Cerebellum (tissue), 4 donors: ENCODE measurements at places on chromosomes 12 and 14.

DNA sequence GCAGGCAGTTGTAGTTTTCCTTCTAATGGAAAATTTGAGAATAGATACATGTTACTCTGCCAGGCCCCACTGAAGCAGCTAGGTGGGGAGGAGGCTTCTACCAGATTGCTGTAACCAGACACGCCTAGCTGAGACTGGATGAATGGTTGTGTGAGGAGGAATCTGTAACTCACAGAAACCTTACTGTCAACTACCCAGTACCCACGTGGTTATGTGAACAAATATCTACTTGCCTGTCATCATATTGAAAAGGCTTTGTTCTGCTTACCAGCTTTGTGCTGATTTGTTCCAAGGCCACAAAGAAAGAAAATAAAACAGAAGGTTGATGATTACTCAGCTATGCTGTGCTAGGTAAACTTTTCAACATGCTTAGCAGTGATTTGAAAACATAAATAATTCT lies 167.2 kb downstream of the CAPZA3 start:
- DNase-seq, result no peak

GRCh38 chr14:71745072-71745471 lies 187.2 kb upstream of the RGS6 start:
- no peak for DNase-seq

- no peak for DNase-seq
These were observed 82.3 kb downstream of the RGS6 start for GRCh38 chr14:72014486-72014885.

DNA sequence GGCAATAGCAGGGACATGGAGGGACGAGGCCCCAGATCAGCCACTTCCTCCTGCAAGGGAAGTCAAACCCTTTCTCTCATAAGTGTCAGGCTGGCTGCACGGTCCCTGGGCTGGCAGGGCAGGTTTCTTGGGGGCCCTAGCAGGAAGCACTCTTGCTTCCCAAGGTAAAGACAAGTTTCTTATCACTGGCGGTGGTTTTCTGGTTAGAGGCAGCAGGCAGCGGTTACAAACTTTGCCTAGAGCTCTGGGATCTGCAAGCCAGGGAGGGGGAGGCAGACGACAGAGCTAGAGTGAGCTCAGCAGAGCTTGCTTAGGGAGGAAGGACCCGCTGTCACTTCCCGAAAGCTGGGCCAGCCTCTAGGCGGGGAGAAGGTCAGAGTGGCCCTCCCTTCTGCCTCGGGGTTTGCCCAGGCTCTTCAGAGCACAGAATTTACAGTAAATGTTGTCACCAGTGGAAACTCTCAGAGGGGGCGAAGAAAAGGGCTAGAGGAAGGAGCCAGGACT lies 20.4 kb downstream of the BATF start:
- DNase-seq, result no peak

- DNase-seq, result no peak
These were observed 10.1 kb downstream of the AKAP6 start for GRCh38 chr14:32339188-32339587.
